ENCODE measurements at places on chromosomes 4 and X. TPM values are rescaled to one million over a fixed set of nuclear protein-coding genes. Genes with fewer than 3 reads are reported as not detected.

GRCh38 chr4:41696763-41697162 lies 51.8 kb downstream of the PHOX2B start:
- DNase-seq: no peak

GRCh38 chr4:3701271-3701734 lies 64.9 kb upstream of the ADRA2C start:
- no peak for DNase-seq

DNA sequence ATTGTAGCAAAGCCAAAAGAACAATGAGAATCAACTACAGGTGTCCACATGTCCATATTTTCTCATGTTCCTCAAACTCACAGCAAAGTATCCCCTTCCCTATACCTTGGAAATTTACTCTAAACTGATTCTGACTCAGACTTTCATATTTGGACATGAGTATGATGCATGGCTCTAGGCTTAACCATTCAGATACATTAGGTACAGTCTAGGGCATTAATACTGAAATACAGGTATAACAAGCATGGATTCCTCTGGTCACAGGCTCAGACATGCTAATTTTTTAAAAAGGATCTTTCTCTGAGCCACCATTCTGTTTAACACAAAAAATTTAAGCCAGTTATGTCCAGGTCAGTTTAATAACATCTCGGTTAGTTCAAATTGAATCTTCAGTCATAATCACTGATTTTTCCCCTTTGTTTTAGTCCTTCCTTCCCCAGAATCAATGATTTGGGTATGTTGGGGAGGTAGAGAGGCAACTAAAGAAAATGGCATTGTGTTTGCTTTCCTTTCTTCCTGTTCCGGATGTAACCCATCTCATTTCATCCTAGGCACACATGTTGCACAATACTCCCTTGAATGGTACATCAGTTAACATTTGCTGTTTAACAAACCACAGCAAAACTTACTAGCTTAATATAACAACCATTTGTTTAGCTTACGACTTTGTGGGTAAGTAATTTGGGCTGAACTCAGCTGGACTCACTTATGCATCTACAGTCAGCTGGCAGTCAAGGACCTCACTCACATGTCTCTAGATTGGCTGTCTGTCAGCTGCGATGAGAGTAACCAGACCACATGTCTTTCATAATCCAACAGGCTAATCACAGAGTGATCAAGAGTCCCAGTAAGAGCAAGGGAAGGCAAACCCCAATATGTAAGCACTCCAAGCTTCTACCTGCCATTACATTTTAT lies 75.3 kb upstream of the GRIA3 start:
- DNase-seq: no peak

GRCh38 chr4:185853841-185854240 lies 41.8 kb upstream of the SORBS2 start:
- no peak for DNase-seq

Gene CYSLTR1
- total RNA-seq: 8.2 TPM

GRCh38 chr4:112523764-112524505 lies 8.0 kb upstream of the NEUROG2 start:
- no peak for DNase-seq

- DNase-seq: peak; percentile 50
Observed at GRCh38 chrX:104112326-104112951, at the start of gene ZCCHC18. Gene ZCCHC18, plus strand, starts transcription at chrX:104112523. Its CDS starts 1,589 bp downstream, at chrX:104114112.

DNA sequence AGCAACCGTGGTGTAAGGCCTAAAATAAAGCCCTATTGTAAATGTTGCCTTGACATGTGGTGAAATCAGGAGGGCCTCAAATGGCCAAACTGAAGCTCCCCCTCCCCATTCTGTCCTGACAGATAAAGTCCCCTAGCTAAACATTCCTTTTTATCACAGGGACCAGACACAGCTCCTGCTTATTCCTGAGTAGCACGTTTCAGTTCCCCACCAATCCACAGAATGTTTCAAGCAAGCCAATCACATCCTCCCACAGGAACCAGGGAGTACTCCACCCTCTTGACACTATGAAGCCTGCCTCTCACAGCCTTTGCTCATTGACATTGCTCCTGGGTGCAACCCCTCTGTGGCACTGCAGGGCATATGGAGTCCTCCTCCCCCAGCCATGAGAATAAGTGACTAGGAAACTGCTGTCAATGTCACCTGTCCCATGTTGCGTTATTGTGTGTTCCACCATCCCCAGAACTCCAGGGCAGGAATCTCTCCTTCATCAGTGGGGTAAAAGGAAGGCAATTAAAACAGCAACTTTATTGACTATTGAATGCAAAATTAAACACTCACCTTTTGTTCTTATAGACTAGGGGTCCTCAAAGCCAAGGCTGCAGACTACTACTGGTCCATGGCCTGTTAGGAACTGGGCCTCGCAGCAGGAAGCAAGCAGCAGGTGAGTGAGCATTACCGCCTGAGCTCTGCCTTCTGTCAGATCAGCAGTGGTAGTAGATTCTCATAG lies 128.1 kb downstream of the COL25A1 start:
- no peak for DNase-seq

Gene XPNPEP2
- 0.24 TPM for total RNA-seq

Gene CT47B1
- not detected for total RNA-seq

Gene ITIH6
- total RNA-seq: 0.48 TPM

- DNase-seq: peak; percentile 12
Observed at GRCh38 chrX:12441381-12442128, 303.3 kb downstream of the FRMPD4 start.

- no peak for DNase-seq
Observed at GRCh38 chrX:74656079-74656745, 41.8 kb upstream of the RLIM start.

Gene LGI2
- total RNA-seq: 2.9 TPM

Gene IRF2
- total RNA-seq: 12.0 TPM

GRCh38 chr4:53986062-53986461 lies 78.3 kb downstream of the CHIC2 start:
- DNase-seq: no peak

Gene DCAF16
- 50.8 TPM for total RNA-seq

GRCh38 chr4:3614731-3614980 lies 82.4 kb upstream of the LRPAP1 start:
- no peak for DNase-seq

GRCh38 chrX:48703642-48704481 lies 7.3 kb downstream of the SUV39H1 start:
- no peak for DNase-seq

GRCh38 chrX:50475208-50475607 lies 4.6 kb upstream of the DGKK start:
- DNase-seq: no peak

Gene CLDN2
- not detected for total RNA-seq

Gene RASL11B
- total RNA-seq: 13.0 TPM

GRCh38 chr4:132502096-132502552 lies 647.0 kb upstream of the PCDH10 start:
- no peak for DNase-seq
